Neural cell (in vitro differentiated cells): ENCODE measurements at places on chromosomes 3 and 15. TPM values are rescaled to one million over a fixed set of nuclear protein-coding genes. Genes with fewer than 3 reads are reported as not detected.

The FMN1 gene
- 0.26 and 0.40 TPM in 2 replicates for polyA plus RNA-seq

The HCN4 gene
- 4.0 and 4.5 TPM in 2 replicates for polyA plus RNA-seq

The MED12L gene
- polyA plus RNA-seq, result 28.5 and 35.5 TPM in 2 replicates

The GOLGA8R gene
- 0.06 TPM in 1 of 2 replicates, not detected in the other for polyA plus RNA-seq

The RLBP1 gene
- 0.16 TPM in 1 of 2 replicates, not detected in the other for polyA plus RNA-seq

The ACAN gene
- polyA plus RNA-seq, result not detected in 2 replicates

The ACTRT3 gene
- not detected in 2 replicates for polyA plus RNA-seq
